ENCODE measurements at places on chromosomes 1 and 21.

DNA sequence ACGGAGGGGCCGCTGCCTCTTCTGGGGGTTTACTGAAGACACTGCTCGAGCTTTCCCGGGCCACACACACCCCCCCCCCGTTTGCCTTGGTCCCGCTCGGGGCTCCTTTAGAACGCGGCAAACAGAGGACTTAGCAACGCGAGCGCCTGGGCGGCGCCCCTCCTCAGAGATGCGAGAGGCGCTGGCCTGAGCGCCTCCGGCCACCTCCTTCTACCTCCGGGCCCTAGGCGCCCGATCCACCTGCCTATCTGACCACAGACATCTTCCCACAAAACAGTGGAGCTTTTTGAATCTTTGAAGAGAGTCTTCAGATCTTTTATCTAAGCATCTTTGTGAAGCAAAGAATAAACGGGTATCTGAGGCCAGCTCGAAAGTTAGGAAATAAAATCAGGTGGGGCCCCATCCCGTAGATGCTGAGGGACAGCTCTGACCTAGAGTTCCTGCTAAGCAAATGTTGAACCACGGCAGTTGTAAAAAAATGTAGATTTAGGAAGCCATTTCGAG lies 436 bp upstream of the TTLL7 start:
- DNase-seq: peak; percentile 88

DNA sequence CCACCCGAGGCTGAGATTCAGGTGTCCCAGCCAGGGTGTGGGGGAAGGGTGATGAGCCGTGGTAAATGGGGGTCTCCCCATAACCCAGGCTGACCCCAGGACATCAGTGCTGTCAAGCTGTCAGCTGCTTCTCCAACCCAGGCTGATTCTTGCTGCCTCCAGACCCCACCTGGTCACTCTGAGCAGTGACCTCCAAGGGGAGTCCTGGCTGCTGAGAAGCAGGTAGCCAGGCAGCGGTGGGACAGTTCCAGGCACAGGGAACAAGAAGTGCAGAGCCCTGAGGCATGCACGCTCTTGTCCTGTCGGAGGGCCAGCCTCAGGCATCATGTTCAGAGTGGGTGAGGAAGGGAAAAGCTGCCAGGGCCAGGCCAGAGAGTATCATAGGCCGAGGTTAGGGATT lies 1.1 kb downstream of the ESPN start:
- no peak for DNase-seq

DNA sequence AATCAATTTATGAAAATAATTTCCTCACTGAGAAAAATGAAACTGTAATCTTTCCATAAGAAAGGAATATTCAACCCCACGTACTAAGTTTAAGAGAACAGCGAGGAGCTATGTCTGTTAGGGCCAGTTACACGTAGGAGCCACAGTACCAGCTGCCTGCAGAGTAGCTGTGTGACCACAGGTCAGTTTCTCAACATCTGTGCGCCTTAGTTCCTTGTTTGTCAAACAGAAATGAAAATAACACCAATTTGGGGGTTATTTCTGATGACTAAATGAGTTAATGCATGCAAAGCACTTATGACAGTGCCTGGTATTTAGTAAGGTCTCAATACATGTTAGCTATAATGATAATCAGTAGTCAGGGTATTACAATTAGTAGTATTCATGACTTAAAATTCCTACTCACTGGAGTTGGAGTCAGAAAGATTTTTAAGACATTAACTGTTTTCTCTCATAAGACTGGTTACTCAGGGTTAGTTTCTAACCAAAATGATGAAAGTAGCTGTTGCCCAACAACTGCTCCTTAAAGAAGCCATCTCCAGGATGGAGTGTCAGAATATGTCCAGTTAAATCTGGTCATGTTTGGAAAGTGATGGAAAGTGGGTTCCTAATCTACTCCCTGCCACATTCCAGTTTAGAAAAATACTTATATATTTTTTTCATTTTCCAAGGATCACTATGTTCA lies 85.8 kb upstream of the ZNF648 start:
- DNase-seq: no peak

DNA sequence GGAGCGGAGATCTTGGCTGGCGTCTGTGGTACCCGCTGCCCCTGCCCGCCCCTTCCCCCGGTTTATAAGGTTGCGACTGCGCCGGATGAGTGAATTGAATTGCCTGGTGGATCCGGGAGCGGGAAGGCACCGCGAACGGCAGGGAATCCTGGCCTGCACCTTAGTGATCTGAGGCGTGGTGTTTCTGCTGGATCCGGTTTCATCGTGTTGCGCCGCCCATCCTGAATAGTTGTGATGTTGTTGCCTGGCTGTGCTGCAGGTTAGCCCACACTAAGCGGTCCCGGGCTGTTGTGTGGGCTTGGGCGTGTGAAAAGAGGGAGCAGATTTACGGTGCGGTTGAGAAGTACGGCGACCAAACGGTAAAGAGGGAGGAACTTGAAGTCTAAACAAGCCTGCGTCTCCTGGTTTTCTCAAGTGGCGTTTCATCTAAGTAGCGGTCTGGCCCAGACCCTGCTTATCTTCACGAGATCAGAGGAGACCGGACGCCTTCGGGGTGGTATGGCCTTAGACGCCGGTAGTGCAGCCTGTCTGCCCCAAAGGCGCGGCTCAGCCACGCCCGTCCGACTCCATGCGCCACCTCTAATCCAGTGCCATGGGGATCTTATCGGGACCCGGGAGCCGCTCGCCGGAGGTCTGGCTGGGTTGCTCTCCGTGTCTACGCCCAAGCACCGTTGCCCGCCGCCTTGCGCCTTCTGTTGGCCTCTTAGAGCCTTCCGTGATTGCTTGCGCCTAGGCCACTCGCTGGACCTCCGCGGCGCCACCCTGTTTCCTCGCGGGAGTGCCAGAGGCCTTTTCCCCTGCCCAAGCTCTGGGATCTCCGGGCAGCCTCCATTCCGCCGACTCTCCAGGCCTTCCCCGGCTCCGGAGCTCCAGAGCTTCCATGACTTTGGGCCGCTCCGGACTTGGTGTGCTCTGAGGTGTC lies 87.5 kb upstream of the RHOU start:
- DNase-seq: peak; percentile 37

- no peak for DNase-seq
These were observed 70.8 kb upstream of the LBR start for GRCh38 chr1:225498549-225499136.

DNA sequence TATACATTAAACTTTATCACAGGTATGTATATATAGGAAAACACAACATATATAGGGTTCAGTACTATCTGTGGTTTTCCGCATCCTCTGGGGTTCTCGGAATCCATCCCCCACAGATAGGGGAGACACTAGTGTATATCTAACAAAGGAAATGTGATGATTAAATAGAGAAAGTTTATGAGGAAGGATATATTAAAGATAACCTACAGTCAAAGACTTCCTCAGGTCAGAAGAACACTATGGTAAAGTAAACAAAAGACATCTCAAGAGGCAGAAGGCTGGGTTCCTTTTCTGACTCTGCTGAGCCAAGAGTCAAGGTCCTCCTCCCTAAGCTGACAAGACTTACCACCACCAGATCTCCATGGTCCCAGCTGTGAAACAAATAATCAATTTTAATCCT lies 12.1 kb downstream of the USP24 start:
- peak; percentile 35 for DNase-seq

DNA sequence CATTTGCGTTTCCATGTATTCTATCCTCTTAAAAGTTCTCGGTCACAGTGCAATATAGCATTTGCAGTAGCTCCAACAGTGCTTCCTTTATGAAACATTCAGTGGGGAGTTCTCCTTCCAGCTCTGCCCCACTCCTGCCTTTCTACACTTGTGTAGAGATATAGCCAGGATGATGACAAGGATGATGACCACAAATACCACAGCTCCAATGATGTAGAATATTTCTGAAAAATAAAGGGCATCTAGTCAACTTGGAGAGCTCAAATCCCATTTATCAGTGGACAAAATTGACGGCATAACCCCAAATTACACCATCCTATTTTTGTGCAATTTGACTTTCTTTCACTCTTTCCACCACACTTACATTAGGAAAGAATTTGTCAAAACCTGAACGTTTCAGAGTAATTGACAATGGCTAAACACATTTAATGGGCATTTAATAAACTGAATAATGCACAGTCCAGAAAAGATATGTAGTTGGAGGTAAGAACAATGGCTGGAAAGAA lies 11.1 kb downstream of the F3 start:
- DNase-seq: no peak

DNA sequence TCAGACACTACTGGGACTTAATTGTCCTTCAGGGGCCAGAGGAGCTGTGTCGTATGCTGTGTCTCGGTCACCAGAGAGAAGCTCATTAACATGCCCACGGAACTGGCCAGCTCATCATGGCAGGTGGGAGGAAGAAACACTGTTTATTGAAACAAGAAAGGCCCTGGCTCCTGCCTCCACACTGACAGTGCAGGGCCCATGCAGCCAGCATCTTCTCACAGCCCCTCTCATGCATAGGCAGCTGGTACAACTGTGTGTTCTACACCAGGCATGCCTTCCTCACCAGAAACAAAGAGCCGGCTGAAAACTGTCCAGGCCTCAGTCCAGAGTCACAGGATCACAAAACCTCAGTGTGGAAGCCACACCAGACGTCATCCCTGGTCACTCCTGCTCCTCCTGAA lies 106.0 kb downstream of the UBE2U start:
- no peak for DNase-seq

GRCh38 chr1:20266642-20267041 lies 24.0 kb upstream of the VWA5B1 start:
- DNase-seq: no peak

DNA sequence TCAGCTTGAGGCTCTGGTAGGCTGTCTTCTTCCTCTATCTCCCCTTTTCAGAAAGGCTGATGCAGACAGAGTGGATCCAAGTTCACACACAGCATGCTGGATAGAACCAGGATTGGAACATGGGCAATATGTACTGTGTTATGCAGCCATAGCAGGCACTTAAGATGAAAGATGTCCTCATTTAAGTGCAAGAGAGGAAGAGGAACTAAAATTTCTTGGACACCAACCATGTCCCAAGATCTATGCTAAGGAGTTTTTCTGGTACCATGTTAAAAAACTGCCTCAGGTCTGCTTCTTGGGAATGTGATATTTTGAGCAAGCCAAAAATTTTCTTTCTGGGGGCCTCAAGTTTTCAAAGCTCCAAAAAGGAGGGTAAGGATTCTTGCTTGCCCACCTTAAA lies 1.2 kb downstream of the SDHB start:
- DNase-seq: no peak

DNA sequence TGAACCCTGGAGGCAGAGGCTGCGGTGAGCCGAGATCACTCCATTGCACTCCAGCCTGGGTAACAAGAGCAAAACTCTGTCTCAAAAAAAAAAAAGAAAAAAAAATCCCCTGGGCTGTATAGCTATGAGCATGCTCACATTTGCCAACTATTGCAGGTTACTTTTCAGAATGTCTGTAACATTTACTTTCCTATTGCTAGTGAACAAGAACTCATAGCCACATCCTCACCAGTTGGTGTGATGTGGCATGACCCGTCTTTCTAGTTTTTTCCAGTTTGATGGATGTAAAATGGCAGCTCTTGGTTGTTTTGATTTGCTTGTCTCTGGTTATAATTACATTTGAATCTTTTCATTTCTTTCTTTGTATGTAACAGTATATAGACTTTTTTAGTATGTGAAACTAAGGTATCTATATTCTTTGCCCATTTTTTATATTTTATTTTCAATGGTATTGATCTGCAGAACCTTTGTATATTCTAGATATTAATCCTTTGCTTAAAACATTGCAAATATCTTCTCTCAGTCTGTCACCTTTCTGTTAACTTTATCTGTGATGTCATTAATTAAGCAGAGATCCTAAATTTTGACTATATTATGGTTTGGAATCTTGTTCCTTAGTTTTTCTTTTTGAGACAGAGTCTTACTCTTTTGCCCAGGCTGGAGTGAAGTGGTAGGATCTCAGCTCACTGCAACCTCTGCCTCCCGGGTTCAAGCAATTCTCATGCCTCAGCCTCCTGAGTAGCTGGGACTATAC lies 11.6 kb downstream of the MED18 start:
- no peak for DNase-seq

Measured in erythroblast (primary cell).